Stimulated activated CD4-positive, alpha-beta T cell treated with anti-CD3 and anti-CD28 coated beads, TNF-alpha, amount 100 ng/mL, for 4 hours (primary cell): ENCODE measurements at places on chromosomes 5 and 9.

DNA sequence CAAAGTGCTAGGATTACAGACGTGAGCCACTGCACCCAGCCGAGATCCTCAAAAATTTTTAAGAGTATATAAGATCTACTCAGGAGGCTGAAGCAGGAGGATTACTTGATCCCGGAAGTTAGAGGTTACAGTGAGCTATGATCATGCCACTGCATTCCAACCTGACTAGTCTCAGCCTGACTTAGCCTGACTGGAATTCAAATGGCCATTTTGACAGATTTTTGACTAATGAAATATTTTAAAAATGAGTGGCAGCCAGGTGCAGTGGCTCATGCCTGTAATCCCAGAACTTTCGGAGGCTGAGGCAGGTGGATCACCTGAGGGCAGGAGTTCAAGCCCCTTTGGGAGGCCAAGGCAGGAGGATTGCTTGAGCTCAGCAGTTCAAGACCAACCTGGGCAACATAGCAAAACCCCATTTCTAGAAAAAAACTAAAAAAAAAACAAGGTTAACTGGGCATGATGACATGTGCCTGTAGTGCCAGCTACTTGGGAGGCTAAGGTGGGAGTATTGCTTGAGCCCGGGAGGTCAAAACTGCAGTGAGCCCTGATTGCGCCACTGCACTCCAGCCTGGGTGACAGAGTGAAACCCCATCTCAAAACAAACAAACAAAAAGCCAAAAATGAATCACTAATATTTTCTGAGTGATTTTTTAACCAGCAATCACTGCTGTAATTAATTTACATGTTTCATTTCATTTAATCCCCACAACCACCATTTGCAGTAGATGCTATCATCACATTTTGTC, 16.6 kb downstream of the ATOX1 start:
- no peak for DNase-seq

DNA sequence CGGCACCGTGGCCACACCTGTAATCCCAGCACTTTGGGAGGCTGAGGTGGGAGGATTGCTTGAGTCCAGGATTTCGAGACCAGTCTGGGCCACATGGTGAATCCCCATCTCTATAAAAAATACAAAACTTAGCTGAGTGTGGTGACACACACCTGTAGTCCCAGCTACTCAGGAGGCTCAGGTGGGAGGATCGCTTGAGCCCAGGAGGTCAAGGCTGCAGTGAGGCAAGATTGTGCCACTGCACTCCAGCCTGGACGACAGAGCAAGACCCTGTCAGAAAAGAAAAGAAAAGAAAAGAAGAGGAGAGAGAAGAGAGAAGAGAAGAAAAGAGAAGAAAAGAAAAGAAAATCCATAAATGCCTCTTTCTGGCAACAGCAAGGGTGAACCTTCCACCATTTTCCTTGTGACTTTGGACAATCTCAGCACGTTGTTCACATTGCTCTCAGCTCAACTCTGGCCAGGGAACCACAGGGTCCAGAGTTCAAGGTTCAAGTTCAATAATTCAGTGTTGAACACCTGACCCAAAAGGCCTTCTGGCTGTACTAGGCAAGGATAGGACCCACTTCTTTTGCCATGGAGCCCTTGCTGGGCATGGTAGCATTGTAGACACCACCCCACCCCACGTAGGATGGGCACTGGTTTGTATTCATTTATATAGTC, 14.6 kb upstream of the DUSP1 start:
- no peak for DNase-seq

DNA sequence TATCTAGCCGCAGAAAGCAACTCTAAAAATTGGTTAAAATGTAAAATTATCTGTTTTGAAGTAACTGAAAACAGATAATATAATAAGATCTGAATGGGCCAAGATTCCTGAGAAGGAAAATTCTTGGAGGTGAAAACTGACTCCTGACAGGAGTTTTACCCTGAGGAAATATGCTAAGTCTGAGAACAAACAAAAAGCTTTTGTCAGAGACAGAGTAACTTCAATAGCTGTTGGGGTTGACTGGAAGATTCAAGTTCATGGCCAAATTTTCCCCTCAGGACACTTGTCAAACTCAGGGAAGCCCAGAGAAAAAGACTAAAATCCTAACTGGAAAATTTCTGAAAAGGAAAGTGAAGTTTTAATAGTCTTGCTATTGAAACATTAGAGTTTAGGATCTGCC, 5.7 kb downstream of the PCDHB4 start:
- DNase-seq: no peak

- no peak for DNase-seq
Observed at GRCh38 chr5:89080467-89081116, 197.6 kb upstream of the MEF2C start.

DNA sequence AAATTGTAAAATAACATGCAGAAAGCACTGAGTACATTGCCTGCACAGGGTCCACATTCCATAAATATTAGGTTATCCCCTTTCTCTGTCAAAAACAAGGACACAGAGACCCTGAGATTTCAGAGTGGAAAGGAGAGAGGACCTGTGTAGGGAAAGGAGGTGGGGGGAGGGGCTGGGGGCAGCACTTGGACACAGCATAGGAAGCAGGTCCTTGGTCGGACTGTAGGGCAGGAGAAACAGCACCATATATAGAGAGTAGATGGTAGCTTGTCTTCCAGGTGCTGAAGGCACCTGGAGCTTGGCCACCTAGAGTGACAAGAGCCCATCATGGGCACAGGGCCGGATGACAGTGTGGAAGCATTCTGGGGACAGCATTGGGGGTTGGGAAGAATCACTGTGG, 2.4 kb downstream of the TPM2 start:
- DNase-seq: no peak

DNA sequence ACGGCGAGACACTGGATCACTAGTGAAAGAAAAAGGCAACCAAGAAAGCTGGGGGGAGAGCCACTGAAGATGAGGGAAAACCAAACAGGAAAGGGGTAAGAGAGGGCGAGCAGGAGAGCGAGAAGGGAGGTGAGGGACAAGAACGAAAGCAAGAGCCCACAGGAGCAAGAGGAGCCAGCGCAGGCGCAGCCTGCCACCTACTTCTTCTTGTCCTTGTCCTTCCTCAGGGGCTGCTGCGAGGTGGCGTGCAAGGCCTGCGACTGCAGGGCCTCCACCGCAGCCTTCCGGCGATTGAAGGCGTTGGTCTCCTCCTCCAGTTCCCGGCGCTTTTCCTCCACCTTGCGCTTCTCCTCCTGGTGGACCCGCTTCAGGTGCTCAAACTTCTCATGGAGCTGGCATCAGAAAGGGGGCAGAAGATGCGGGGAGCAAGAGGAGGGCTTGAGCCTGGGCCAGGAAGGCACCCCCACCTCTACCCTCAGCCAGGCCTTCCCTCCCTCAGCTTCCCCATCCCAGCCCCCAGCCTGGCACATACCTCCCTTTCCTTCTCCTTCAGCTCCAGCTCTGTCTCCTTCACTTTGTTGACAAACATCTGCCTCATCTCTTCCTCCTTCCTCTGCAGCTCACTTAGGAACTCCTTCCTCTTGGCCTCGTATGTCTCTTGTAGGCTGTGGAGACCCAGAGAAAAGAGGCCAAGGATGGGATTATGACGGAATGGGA, 13.5 kb downstream of the CCNI2 start:
- no peak for DNase-seq

GRCh38 chr5:140549237-140550144, 2.0 kb downstream of the EIF4EBP3 start:
- DNase-seq: no peak

GRCh38 chr5:140575309-140575708, 10.7 kb downstream of the SLC35A4 start:
- no peak for DNase-seq

DNA sequence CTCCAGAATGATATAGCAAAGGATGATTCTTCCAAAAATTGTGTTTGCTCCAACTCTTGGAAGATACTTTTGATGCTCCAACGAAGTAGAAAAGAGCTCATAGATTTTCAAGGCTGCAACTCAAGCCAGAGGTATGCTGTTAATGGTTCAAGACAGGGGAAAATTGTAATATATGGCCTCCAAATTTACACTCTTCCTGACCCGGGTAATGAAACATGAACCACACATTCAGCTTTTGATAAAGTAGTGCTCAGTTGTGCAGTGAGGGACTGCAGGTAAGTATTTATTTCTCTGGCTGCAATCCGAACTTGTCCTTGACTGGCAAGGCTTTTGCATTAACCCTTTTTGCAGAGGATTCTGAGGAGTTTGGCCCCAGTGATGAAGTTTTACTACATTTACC, 446.4 kb downstream of the RASEF start:
- DNase-seq: no peak

DNA sequence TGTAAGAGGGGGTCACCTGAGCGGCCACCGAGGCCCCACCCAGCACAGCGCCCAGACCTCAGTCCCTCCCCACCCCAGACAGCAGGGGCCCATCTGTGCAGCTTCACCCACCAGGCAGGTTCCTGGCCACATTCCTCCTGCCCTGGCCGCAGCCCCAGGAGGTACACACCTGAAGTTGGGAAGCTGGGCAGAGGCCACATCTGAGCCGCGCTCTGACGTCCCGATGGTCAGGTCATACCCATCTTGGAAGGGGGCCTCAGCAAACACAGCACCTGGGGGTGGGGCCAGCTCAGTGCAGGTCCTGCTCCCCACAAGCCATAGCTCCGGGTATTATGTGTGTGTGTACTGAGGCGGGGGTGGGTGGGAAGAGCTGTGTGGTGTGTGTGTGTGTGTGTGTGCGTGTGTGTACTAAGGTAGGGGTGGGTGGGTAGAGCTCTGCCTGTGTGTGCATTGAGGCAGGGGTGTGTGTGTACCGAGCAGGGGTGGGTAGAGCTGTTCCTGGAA, 5.6 kb downstream of the SPOUT1 start:
- no peak for DNase-seq

- DNase-seq: no peak
Observed at GRCh38 chr5:55409775-55410174, 102.0 kb downstream of the MTREX start.

- peak; percentile 46 for DNase-seq
Observed at GRCh38 chr9:136438548-136439480, 831 bp downstream of the INPP5E start.

DNA sequence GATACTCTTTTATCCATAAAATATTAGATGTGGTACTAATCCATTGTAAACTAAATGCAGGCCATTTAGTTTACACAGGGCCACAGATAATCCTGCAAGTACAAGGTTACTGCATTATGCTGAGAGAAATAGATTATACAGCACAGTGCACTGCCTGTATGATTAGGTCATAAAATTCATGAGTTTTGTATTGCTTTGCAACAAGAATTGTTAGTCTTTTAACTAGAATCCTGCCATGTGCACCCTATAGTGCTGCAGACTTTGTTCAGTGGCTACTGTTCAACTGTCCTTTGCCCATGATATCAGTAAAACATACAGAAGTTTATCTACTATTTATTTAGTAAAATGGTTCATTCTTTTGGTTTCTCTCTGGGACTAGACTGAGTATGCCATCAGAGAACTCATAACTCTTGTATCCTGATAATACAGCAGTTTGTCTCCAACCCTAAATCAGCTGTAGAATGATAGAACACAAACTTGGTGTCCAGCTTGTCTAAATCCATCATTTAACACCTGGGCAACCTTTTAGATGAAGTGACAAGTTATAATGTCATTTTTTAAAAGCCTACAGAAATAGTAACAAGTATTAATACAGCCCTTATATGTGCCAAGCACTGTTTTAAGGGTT, 291.2 kb downstream of the TMEM167A start:
- no peak for DNase-seq

GRCh38 chr5:14267991-14268708, 125.0 kb downstream of the TRIO start:
- DNase-seq: no peak

DNA sequence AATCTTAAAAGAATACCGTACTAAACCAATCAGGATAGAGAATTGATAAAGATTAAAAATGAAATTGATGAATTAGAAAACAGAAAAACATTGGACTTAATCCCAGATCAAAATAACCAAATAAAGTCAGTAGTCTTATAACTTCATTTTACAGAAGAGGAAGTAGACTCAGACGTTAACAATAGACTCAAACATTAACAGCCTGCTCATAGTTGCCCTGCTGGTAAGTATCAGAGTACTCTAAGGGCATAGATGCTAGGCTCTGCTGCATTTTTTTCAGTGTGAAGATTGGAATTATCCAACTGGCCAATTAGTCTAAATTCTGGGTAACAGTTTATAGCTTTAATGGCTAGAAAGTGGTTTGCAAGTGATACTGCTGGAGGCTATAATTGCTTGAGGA, 42.9 kb downstream of the ADGRV1 start:
- no peak for DNase-seq

DNA sequence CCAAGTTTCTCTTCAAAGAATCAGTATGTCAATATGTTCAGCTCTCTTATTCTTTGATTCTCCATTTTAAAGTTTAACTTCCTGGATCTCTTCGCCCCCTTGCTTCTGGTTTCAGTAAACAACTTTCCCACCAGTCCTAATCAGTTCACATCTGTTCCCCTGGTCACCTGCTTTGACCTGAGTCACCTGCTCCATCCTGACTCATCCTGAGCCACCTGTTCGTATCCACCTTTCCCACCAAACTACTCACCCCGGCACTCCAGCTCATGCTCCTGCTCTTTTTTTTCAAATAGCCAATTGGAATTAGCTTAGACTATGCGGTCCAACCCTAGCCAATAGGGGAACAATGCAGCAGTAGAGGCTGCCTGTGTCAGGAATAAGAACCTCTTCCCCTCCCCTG, 23.6 kb upstream of the CSF1R start:
- DNase-seq: no peak

DNA sequence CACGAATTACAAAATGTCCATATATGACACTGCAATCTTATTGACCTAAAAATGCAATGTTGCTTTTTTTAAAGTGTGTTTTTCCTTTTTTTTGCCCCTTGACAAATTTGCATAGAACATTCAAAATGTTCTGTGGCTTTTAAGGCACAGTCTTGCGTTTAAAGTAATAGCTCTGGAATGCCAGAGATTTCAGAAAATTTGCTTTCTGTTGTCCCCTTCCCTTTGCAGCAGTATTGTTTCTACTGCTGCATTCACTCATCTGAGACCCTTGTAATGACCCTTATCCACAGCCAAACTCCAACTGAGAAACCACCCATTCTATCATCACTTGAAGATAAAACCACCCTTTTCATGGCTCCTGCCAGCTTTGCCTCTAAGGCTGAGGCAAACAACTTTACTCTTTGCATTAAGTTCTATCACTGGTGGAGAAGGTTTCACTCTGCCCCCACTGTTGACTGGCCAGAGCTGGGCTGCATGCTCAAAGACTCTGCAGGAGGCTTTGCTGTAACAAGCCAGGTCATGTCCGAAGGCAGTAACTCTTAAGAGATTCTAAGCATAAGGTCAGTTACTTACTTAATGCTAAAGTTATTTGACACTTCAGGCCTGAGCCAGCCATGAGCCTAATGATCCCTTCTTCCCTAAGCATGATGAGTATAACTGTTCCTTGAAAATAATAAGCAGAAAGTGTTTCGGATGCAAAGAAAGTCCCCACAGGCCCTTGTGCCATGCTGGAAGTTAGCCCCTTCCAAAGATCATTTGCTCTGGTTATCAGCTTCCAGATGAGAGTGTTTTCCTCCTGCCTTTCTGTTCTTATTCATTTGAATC, 101.9 kb downstream of the CD180 start:
- DNase-seq: no peak
